ENCODE measurements at places on chromosomes 2 and 18.

GRCh38 chr18:13574355-13574754, 152.0 kb downstream of the FAM210A start:
- no peak for DNase-seq

DNA sequence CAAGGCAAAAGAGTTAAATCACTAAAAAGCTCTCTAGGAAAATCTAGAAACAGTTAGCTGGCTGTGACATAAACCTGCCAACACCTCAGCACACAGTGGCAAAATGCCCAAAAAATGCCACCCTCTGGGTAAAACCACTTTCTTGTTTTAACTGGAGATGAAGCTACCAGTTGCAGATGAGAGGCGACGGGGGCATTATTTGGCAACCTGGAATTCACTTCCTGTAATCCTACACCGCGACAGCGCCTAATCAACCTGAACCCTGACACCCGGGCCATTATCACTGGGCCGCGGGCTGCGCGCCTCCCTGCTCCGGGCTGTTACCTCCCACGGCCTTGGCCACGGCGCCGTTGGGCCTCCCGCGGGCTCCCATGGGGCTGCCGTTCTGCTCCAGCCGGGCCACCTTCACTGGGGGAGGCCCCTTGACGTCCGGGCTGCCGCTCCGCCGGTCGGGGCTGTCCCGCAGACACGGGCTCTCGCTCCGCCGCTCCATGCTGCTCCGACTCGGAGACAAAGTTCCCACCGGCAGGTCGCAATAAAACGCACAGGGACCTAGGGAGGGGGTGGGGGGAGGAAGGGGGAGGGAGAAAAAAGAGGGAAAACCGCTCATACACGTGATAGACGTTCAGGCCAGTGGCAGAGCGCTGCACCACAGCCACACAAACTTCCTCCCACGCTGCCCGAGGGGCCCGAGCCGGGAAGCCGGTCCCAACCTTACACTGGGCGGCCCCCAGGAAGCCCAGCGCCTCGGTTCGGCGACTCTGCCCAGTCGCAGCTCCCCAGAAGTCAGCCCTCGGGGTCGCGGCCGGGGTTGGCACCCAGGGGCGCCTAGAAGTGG, 2.0 kb downstream of the SATB2 start:
- no peak for DNase-seq

- DNase-seq = peak; percentile 74
Observed at GRCh38 chr2:9631878-9632700, 1.3 kb upstream of the YWHAQ start.

DNA sequence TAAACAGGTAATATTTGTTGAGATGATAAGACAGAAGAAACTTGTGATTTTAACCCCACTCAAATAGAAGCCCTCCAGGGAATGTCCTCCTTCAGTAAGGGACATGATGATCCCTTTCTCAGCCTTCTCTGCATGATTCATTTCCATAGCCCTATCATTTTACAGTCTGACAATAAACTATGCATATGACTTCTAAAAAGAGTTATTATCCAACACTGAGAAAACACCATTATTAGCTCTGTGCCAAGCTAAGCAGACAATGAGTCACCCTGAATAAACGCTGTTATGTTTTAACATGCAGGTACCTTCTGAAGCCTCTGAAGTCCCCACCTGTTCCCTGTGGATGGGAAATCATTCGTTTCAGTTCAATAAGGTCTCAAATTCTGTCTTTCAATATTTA, 54.7 kb downstream of the DTNB start:
- no peak for DNase-seq

- DNase-seq = no peak
Observed at GRCh38 chr2:239671471-239671870, 270.7 kb upstream of the HDAC4 start.

Data from left hindlimb (tissue), 1 donor.